ENCODE measurements at places on chromosomes 2 and 18.

DNA sequence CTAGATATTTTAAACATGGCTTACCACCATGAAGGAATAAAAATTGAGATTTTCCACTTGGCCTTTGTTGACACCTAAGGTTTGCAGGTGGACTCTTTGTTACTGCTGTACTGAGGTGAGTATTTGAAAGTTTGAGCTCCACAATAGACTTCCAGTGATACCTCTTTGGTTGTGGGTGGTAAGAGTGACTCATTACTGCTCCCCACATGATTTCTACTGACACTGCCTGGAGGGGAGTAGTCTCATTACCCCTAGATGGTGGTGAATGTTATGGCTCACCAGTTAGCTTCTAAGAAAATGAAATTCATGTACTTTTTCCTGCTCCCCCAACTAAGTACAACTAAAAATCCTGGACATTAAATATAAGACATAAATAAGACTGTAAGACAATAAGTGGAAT lies 1183.1 kb upstream of the TMEFF2 start:
- no peak for DNase-seq

DNA sequence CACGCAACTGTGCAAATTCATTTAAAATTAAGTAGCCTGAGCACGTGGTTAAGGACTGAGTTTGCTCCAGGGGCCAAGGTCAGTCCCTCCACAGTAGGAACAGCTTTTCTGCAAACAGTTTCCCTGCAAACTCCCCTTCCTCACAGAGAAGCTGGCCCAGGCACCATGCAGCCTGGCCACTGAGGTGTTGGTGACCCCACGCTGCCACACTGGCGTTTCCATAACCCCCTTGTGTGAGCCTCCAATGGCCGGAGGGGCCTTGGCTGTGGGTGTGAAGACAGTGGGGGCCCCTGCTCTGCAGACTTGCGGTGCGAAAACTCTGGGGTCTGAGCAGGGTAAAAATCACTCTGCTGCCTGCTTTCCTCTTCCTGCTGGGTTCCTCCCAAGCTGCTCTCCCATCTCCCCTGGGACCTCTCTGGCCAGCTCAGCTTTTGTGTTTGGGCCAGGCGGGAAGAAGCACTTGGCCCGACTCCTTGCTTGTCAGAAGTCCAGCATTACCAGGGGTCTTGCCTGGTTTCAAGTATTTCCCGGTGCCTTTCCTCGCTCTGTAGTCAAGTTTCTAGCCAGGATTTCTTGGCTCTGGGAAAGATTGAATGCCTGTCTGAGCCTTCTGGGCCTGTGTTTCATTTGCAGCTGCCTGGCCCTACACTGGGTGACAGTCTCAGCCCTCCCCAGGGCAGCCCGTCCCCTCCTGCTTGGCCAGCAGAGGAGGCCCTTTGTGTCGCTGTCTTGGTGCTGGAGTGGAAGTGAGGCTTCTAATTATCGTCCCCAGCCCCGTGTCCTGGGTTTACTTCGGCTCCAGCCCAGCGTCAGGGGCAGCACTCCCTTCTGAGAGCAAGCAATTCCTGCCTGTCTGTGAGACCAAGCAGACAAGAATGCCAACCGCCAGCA lies 131.4 kb upstream of the SLC1A4 start:
- DNase-seq, result peak; percentile 47

DNA sequence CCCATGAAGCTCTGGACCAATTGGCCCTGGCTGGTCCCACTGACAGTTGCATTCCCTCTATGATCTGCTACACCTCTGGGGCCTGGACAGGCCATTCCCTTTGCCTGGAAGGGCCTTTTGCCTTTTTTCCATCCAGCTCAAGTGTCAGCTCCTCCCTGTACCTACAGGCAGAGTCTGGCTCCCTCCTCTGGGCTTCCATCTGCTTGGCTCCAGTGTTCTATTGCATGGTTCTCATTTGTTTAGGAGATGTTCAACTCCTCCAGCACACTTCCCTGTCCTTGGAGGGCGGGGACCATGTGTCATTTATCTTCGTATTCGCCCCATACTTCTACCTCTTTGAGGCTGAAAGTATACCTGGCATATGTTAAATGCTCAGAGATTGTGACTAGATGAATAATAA lies 61.1 kb downstream of the PRKCE start:
- DNase-seq, result no peak

- no peak for DNase-seq
These were observed 76.5 kb downstream of the CCDC102B start for GRCh38 chr18:68874361-68874760.

DNA sequence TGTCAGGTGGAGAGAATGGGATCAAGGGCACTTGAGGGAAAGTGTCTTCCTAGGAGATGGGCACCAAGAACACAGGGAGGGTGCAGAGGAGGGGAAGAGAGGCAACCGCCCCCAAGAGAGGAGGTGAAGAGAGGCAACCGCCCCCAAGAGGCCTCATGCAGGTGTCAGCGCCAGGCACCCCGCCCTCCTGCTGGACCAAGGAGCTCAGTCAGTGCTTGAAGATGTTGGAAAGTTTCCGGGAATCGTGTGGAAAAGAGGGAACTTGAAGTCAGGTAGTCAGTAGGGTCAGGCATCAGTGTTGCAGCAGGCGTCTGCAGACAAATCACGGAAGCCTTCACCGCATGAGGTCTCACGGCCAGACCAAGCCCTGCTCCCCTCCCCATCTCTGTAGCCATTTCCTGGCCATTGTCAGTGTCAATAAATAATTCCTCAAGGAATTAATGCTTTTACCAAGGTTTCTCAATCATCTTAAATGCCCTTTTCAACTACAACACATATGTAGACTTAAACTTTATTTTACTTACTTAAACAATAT lies 353.1 kb downstream of the EIPR1 start:
- no peak for DNase-seq

Measured in thyroid gland (tissue), 4 donors.